ENCODE measurements at places on chromosomes 3 and 15.

DNA sequence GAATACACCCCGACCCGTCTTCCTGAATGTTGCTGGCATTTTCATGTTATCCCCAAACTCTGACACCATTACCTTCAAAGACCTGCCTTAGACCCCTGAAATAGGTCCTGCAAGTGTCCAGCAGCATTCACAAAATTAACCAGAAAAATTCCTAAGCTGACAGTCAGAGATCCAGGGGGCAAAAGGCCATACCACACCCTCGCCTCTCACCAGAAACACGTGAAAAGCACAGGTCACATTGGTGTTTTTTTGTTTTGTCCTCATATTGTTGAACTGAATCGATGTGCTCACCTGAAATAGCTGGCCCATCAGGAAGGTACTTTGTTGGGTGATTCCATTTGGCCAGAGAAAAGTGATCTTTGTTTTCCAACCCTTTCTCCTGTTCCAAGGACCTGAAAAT is 113.1 kb upstream of the HES1 start:
- DNase-seq: no peak

DNA sequence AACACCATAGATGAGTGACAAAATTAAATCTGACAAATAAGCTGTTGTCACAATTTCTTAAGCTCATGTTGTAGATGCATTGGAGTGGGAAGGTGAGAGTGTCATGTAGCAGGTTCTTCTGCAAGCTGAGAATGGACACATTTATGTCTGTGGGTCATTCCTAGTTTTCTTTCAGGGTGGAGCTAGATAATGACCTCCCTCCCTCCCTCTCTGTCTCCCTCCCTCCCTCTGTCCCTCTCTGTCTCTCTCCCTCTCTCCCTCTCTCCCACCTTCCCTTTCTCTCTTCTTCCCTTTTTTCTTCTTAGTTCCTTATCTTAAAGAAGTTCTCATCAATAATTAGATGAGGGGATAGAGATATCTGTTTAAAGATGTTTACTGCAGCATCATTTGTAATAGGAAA is 36.0 kb downstream of the PXYLP1 start:
- DNase-seq: no peak

DNA sequence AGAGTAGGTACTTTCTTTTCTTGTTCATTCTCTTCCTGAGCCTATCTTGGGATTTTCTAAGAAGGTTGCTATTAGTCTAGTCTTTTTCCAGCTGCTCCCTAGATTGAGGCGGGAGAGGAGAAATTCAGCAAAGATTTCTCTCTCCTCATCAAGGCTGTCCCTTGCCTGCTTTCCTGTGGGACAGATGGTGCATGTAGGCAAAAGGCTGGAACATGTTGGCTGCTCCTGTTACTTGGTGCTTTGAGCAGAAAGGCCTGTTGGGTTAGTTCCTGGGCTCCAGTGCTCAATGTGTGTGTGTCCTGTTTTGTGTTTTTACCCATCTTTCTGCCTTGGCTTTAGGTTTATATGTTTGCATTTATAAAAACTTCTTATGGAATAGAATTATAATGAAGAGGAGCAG is 9.1 kb upstream of the SNRPN start:
- no peak for DNase-seq

DNA sequence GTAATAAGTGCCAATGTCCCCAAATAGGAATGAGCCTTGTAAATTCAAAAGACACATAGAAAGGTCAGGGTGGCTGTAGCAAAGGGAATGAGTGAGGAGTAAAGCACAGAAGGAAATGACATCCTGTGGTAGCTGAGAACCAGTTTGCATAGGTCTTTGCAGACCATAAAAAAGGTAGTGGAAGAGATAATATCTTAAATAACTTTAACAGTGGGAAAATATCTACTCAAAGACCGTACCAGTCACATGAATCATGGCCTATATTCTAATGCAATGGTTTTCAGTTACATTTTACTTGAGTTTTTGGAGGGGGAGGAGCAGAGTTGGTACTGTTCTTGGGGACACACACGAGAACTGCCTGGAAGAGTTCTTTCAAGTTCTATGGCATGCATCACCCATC is 297.3 kb upstream of the ADAMTS9 start:
- DNase-seq: no peak

GRCh38 chr15:90684281-90684680 is 32.9 kb upstream of the BLM start:
- no peak for DNase-seq
